ENCODE measurements at places on chromosomes 5 and 9.

DNA sequence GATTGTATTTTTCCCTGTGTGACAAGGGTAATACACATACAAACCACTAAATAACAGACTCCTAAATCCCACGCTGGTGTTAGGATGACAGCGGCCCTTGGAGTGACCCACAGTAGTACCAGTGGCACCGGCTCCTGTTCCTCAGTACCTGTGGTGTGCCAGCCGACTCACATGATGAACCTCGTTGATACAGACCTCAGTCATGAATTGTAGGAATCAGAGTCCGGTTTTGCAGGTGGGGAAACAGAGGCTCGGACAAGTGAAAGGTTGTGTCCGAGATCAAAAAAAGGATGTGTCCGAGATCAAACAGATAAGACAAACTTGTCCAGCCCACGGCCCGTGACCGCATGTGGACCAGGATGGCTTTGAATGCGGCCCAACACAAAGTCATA is 78.0 kb downstream of the AMBP start:
- DNase-seq, result no peak

GRCh38 chr5:114185274-114185673 is 176.6 kb upstream of the KCNN2 start:
- no peak for DNase-seq

- no peak for DNase-seq
These were observed 18.1 kb downstream of the GCNT4 start for GRCh38 chr5:75034137-75034739.

DNA sequence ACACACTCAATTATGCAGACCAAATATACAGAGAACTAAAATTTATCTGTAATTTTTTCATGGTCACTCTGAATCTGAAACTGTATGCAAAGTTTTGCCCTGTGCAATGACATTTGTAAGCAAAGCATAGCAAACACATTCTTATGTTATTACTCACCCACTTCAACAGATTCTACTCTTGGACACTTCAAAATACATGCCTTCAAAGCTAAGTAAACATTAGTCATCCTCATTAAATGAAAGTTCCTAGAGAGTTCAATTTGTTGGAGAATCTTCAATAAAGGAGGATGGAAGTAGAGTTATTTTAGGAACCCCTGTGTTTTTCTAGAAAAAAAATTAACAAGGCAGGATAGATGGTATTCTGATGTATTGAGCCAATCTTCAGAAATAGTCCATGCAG is 639.7 kb upstream of the C9orf72 start:
- no peak for DNase-seq

DNA sequence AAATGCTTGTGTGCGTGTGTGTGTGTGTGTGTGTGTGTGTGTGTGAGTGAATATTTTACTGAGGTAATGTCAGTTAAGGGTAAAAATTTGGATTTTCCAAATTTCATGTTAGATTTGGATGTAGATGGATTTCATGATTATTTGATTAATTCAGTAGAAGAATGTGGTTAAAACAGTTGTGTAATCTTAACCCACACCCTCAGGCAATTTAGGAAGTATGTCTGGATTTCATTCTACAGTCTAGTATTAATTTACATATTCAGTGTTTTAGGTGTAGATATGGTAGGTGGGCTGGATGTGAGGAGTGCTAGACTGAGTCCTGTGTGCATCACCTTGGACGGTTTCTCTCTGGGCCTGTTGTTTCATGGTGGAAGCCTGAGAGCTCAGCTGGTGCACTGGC is 99.1 kb upstream of the CKMT2 start:
- DNase-seq, result no peak

All from osteoblast (primary cell).